NCI-H1092 treated with DMSO at 0.1 percent for 48 hours (cell line): ENCODE measurements at places on chromosomes 12 and 14.

GRCh38 chr12:49296836-49297694 is 2.1 kb downstream of the PRPH start:
- DNase-seq, result peak; percentile 4

- no peak for DNase-seq
These were observed 372.1 kb upstream of the FAR2 start for GRCh38 chr12:28776913-28777422.

- no peak for DNase-seq
These were observed 389.9 kb downstream of the RPS29 start for GRCh38 chr14:49196327-49196726.

DNA sequence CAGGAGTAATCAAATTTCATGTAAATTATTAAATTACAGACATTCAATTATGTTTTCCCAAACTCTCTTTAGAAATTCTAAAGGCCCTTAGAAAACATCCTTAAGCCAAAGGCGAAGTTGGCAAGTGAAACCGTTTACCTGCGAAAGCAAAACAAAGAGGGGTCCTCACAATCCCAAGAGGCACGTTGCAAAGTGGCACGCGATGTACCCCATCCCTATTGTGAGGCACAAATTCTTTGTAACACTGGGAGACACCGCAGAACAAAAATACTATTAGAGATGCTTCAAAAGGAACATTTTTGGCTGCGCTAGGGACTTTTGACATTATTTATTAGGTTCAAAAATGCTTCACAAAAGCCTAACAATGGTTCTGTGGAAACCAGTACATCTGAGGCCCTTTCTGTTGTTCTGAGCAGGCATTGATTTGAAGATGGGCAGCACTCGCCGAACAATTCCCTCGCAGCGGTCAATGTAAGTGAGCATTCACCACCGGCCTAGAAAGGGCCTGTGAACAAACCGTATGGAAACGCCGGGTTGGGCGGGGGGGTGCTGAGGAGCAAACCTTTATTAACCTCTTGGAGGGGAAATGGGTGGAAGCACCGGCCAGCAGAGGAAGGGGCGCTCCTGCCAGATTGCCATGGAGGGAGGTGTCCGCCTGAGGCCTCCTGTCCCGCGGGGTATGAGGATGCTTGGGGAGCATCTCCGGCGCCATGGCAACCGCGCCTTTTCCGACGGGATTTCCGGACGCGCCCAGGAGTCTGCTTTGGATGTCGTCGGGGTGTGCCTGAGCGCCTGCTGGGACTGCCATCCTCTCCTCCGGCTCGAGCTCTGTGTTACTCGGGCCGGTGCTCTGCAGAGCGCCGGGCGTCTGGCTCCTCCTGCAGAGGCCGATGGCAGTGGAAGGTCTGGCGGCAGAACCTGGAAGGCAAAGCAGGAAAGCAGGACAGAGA is 193.9 kb downstream of the C12orf42 start:
- DNase-seq, result no peak

GRCh38 chr14:88660056-88660455 is 97.2 kb downstream of the ZC3H14 start:
- no peak for DNase-seq

GRCh38 chr14:101616202-101616601 is 54.9 kb downstream of the DIO3 start:
- no peak for DNase-seq

DNA sequence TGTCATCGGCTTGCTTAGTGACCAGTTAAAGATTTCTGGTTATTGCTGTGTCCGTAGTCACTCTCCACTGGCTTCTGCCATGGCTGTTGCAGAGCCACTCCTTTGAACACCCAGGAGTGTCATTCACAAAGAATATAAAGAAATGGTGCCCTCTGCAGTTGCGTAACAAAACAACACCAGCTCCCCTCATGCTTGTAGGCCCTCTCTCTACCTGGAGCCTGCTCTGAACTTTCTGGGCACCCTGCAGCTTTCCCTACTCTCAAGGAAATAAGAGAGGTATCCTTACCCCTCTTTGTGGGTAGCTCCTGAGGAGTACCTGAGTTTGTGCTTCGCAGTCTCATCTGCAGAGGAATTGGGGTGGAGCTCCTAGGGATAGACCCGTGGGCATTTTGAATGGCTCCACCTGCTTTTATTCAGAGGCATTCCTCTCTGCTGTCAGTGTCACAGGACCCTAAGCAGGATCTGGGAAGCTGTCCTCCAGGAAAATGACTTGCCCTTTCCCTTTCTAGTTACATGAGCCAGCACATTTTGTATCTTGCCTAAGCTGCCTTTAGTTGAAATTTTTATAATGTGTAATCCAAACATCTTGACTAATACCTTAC is 97.2 kb upstream of the TMEM260 start:
- DNase-seq, result peak; percentile 51

DNA sequence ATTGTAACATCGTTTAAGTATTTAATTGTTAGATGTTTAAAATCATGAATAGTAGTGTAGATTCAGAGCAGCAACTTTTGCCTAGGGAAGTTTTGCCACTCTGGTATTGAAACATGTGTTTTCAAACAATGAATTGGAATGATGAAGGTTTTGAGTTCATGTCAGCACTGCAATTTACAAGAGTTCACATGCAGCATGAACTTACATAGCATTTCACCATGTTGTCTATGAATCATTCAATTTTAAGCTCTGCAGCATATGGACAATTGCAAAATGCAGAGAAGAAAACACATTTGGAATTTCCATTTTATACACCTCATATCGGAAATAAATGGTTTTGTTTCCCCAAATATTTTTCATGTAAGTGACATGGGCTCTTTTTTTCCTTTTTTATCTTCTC is 170.7 kb upstream of the CDKN3 start:
- DNase-seq, result no peak
